Activated naive CD4-positive, alpha-beta T cell (primary cell): ENCODE measurements at places on chromosomes 2 and 18.

DNA sequence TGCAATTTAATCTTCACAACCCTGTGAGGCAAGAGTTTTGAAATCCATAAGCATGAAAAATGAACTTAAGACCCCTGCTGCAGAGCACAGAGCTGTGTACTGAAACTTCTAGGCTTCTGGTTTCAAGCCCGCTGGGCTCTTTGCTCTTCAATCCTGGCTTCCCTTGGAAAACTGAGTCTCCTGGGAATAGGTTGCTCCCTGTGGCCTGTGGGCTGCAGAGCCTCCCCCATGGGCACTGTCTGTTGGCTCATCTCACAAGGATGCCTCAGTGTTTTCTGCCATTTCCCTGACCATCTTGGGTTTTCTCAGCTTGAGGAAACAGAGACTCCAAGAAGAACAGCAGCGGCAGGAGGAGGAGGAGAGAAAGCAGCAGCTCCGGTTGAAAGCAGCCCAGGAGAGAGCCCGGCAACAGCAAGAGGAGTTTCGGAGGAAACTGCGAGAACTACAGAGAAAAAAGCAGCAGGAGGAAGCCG lies 44.5 kb downstream of the SUMO1 start:
- DNase-seq: no peak

GRCh38 chr18:55054021-55054990 lies 95.0 kb upstream of the CCDC68 start:
- no peak for DNase-seq

- DNase-seq: no peak
Measured at GRCh38 chr2:28628987-28629386, 122.6 kb upstream of the PPP1CB start.

GRCh38 chr2:65420712-65421431 lies 11.5 kb downstream of the SPRED2 start:
- no peak for DNase-seq

DNA sequence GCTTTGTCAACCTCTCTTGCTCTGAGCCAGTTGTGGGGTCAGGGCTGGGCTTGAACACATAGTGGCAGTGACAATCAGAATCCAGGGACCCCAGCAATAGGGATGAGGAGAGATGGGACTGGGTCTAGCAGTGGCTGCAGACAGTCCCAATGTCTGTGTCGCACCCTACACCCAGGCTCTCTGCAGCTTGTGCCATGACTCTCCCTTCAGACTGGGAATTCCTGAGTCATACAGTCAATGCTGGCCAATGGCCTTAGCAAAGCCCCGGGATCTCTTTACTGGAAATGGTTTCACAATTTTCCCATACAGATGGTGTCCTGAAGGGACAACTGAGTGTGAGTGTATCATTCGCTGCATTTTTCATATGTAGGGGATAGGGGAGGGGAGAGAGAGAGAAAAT lies 74.2 kb upstream of the CELF4 start:
- no peak for DNase-seq

DNA sequence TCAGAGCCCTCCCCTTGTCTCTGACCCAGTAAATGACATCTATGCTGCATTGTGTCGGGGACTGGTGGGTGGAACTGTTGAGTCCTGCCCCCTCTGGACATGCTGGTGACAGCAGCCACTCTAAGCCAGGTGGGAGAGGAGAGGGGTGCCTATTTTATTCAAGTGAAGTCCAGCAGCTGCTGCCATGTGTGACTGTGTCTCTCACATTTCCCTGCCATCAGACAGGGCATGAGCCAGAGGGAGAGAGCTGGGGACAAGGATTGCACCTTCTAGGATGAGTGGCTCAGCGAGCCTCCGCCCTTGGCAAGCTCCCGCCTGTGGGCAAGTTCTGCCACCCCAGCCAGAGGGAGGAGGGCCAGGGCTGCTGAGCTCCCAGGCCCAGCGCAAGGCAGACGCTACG lies 13.7 kb downstream of the NGEF start:
- DNase-seq: no peak

- DNase-seq: no peak
Measured at GRCh38 chr2:73291093-73291460, 2.3 kb downstream of the EGR4 start.

GRCh38 chr18:27188309-27188708 lies 3.2 kb upstream of the CHST9 start:
- no peak for DNase-seq
